ENCODE measurements at places on chromosomes 1 and 21. TPM values are rescaled to one million over a fixed set of nuclear protein-coding genes. Genes with fewer than 3 reads are reported as not detected.

DNA sequence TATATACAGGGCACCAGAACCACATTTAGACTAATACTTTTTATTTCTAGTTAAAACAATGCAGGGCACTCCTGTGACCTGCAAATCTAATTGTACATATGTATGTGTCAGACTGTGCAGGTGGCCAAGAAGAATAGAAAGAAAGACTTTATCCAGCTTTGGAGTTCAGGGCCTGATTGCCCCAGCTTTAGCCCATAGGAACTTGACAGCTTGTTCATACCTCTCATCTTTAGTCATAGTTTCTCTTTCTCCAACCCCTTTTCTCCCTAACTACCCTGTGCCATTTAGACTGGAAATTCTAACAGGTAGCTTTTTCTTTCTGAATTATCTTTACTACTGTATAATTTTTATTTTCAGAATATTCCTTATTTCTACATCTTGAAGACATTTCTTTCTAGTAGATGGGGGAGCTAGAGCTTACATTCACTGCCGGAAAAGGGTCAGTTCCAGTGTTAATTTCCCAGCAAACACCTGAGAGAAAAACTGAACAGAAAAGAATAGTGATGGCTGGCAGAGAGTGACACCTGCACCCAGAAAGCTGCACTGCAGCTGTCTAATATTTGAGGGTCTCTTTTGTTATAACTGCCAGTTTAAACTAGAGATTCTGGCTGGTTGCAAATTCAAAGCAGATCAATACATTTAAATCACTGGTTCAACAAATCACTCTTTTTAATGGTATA lies 8.4 kb downstream of the YBX1 start:
- no peak for DNase-seq

The SDC3 gene
- polyA plus RNA-seq, result 60.6 TPM

DNA sequence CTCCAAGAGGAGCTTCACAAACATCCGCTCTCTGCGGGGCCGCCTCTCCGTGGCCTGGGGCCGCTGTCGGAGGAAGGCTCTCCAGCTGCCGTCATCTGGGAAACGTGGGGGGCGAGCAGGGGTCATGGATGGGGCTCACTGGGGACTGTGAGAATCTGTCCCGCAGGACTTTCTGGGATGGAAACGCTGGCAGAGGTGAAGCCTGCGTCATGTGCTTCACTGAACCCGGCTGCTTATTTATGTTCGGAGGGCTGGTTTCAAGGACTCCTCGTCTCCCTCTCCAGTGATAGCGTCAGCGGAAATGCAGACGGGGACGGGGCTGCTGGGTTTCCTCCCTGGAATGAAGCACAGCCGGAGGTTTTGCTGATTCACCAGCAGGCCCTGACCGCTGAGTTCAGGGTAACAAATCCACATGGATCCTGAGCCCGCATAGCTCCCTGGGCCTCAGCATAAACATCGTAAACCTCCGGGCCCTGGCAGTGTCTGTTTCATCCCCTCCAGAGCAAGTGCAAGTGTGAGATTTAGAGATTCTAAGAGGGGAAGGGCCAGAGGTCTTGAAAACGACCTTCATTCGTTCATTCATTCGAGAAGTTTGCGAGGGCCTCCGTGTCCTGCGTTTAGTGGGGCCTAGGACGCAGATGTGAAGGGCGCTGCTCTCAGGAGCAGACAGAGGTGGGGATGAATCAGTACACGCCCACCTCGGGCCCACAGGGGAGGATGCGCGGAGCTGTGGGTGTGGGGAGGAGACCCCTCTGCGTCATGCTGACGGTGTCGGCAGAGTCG lies 7.0 kb upstream of the POFUT2 start:
- peak; percentile 87 for DNase-seq

The TRIM46 gene
- 5.8 TPM for polyA plus RNA-seq

The HORMAD1 gene
- polyA plus RNA-seq, result not detected

The GRIK1 gene
- polyA plus RNA-seq, result 1.1 TPM

DNA sequence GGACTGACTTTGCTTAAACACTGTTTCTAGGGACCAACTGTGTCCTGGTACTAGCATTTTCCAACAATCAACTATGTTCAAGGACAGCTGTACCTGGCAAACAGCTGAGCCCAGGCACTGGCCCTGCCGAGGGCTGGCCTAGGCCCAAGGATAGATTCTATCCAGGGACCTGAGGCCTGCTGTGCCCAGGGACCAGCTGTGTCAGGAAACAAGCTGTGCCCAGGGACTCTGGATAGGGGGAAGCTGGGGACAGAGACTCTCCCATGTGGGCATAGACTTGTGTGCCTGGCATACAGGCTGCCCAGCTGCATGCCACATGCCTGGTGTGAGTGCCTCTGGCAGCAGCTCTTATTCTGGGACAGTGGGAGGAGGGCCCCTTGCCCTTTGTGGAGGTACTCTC lies 38.1 kb upstream of the POU3F1 start:
- no peak for DNase-seq

DNA sequence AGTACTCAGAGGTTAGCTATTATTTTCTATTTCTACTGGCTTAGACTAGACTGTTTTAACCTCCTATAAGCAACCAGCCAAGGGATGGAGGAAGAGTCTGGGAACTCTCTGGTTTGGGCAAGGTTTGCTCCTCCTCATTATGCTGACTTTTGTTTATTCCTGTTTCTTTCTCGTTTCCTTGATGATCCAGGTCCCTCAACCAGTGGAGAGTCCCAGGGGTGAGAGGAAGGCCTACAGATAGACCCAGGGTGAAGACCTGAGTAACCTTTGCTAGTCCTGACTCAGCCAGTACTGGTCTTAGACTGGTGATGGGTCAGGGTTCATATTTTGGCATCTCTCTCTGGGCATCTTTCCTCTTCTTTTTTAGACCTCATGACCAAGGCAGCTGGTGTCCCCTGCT lies 5.4 kb downstream of the TUFT1 start:
- DNase-seq, result no peak

DNA sequence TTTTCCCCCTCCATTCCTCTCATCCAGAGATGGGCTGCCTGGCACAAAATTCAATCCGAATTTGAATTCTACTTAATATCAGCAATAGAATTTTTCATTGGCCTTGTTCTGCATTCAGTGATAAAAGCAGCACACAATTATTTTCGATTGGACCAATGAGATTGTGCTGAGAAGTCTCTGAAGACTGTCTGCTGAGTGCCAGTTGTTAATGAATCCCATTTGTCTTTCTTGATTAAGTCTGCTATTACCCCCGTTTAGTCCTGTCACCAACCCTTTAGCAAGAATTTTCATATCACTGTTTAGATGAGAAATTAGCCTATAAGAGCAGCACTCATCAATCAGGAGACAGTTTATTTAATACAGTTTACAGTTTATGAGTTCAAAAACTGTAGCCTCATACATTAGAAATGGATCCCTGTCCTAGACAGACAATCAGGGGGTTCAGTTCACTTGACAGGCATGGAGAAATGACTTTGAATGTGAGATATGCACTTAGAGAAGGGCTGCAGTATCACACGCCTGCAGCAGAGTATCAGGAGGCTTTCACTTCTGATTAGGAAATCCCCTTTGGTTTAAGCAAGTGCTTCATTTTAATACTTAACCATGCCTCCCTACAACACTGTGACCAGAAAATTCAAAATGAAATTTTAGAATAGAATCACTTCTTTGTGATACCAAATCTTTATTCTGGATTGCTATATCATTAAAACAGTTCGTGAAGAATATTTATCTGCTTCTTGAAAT lies 304.7 kb upstream of the PTBP2 start:
- no peak for DNase-seq

DNA sequence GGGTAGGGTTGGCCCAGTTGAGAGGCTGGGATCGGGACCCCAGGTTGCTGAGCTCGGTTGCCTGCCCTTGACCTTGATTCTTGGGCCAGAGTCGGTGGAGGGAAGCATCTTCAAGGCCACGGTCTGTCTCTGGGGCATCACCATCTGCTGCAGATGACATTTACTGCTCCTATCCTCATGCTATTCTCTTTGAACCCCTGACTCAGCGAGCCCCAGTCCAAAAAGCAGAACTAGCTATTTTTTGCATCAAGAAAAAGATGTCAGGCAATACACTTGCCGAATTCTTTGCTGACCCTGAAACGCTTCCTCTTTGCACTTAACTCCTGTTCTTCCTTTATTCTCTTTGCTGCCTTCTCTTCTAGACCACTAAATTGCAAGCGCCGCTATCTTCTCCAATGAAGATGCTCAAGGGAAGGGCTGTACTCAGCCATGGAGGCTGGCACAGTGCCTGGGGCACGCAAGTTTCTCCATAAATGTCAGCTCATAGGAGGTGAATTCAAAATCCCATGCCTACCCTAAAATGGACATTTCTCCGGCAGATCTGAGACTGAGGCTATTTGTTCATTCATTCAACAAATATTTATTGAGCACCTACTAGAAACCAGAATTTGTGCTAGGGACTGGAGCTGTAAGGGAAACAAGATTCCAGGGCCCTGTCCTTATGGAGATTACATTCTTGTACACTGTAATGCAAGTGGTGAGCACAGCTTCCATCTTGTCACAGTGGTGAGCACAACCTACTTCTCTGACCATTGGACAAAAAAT lies 20.5 kb upstream of the CAPZB start:
- peak; percentile 69 for DNase-seq

- no peak for DNase-seq
Measured at GRCh38 chr1:67013573-67013972, 40.4 kb downstream of the SLC35D1 start.

DNA sequence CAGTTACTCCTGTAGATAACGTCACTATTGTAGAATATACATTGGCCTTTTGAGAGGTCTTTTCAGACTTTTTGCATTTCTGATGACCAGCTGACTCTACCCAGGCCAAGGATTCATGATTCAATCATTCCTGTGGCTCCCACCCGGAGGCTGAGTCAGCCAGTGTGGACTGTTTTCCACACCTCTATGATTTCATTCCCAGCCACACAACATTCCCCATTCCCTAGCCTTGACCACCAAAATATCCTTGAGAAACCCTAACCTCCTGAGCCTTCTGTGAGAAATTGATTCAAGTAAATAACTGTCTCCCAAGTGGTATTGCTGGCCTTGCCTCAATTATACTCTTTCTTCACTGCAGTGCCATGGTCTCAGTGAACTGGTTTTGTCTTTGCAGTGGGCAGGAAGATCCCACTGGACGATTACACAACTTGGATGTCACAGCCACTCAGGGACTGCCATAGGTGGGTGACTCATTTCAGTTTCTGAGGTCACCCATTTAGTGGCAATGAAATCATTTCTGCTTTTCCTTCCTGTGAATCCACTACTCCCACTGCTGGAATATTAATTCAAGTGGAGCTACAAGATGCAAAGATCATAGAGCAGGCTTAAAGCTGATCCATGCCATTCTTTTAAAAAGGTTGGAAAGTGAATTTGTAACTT lies 518.6 kb upstream of the ZP4 start:
- DNase-seq, result peak; percentile 8

DNA sequence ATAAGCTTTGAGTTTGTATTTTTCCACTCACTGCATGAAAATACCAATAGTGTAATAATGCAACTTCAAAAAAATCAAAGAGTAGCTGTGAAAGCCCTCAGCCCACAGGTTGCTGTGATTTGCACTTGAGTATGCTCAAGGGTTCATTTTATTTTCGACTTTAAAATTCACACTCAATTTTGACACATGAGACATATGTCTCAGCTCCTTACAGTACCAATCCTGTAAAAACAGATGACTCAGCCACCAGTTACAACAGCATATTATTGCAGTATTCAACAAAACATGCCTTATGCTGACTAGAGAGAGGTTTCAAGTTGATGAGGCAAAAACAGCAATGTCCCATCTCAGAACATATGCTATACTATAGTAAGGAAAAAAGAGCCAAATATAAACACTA lies 66.1 kb downstream of the CYYR1 start:
- DNase-seq, result no peak

GRCh38 chr21:44487831-44488230 lies 32.5 kb downstream of the LRRC3 start:
- no peak for DNase-seq

- DNase-seq, result no peak
Measured at GRCh38 chr1:78318011-78318410, 172.8 kb upstream of the PTGFR start.

- no peak for DNase-seq
Measured at GRCh38 chr1:41568204-41568603, 83.7 kb upstream of the EDN2 start.

DNA sequence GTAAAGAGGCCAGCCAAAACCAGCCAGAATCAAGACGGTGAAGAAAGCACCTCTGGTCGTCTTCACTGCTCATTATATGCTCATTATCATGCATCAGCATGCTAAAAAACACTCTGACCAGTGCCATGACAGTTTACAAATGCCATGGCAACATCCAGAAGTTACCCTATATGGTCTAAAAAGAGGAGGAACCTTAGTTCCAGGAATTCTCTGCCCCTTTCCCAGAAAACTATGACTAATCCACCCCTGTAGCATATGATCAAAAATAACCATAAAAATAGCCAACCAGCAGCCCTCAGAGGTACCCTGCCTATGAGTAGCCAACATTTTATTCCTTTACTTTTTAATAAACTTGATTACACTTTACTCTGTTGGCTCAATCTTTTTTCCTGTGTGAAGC lies 34.2 kb upstream of the PBX1 start:
- no peak for DNase-seq

DNA sequence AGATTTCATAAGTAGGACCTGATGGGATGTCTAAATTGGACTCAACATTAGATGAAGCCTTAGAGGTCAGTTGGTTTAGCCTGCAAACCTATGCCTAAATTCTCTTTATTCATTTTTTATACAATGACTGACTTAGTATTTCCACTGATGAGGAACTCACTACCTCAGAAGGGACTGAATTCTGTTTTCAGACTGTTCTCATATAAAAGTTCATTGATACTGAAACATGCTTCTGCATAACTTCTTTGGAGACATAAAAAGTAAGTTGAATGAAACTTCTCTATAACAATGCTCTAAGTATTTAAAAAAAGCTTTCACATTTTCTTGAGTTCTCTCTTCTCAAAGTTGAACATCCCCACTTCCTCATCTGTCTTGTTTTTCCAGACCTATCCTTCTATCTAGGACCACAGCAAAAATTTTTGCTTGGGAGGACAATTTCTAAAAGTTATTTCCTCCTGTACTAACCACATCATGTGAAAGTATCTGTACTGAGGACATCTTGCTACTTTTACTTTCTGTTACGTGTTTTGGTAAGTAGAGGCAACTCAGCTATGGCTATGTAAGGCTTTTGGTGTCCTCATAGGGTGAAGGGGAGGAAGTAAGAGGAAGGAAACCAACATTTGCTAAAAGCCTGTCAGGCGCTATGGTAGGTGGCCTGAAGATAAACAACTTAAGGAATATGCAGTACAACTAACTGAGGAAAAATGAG lies 64.1 kb downstream of the USP24 start:
- no peak for DNase-seq

- no peak for DNase-seq
Measured at GRCh38 chr1:231419147-231419546, 2.9 kb downstream of the EGLN1 start.

- no peak for DNase-seq
Measured at GRCh38 chr1:55128418-55128995, 86.7 kb downstream of the USP24 start.

The URB2 gene
- not detected for polyA plus RNA-seq

The ZBTB8OS gene
- 19.7 TPM for polyA plus RNA-seq

GRCh38 chr1:112357467-112357866 lies 38.5 kb upstream of the CTTNBP2NL start:
- no peak for DNase-seq

The KCNJ9 gene
- polyA plus RNA-seq, result not detected

The LCE3D gene
- not detected for polyA plus RNA-seq

All from muscle of arm (tissue), 14 donors.